Kasumi-1 (cell line): ENCODE measurements at places on chromosomes 3 and 15.
A peak's percentile ranks its signal among the peaks of the same experiment; 100 is the strongest.

GRCh38 chr15:29270976-29271375, 1.4 kb upstream of the NSMCE3 start:
- no peak for DNase-seq

DNA sequence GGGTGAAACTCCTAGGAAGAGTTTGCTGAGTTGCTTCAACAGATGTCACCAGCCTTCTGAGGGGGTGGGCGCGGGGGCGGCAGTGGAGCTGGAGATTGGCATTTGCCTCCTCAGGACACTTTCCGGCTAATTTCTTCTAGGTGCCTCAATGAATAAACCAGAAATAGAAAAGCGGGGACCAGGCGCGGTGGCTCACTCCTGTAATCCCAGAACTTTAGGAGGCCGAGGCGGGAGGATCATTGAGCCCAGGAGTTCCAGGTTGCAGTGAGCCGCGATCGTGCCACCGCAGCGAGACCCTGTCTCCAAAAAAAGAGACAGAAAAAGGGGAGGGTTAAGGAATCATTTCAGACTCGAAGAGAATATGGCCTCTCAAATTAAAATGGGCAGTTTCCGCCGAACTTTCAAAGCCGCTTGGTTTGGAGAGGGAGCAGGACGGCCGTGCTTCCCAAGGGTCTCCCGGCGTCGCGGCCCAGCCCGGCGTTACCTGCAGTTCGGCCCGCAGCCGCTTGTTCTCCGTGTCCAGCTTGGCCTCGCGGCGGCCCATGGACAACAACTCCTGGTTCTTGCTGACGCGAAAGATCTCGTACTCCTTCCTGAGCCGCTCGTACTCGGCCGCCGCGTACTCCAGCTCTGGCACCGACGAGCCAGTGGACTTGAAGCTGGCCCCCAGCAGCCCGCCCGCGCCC, 587 bp downstream of the NPHP3 start:
- DNase-seq, result peak; percentile 38

DNA sequence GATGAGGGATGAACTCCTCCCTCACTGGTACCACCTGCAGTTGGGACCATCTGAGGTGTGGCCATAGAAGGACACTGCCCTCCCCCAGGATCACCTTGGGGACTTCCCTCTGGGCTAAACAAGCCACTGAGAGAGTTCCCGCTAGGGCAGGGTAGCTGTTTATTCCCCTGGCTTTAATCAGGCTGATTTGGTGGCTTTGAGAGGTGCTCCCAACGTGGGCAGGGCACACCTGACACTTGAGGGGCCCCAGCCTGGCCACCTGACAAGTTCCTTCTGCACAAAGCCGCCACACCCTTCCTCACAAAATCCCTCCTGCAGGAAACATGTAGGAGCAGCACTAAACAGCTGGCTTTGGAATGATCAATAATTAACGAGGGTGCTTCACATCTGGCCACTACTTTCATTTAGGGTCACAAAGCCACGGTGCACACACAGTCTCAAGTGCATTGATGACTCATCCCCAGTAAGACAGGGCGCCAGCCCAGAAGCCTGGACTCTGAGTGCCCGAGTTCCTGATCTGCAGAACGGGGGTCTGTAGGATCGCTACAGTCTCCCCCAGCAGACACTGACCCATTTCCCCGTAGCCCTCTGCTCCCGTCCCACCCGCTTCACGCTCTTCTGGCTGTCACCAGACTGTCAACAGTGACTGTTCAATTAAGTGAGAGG, 75.1 kb downstream of the ATP10A start:
- no peak for DNase-seq

- DNase-seq, result no peak
Observed at GRCh38 chr15:28881600-28881999, 4.2 kb upstream of the APBA2 start.

- DNase-seq, result no peak
Observed at GRCh38 chr15:101078669-101079323, 159.6 kb downstream of the LRRK1 start.

DNA sequence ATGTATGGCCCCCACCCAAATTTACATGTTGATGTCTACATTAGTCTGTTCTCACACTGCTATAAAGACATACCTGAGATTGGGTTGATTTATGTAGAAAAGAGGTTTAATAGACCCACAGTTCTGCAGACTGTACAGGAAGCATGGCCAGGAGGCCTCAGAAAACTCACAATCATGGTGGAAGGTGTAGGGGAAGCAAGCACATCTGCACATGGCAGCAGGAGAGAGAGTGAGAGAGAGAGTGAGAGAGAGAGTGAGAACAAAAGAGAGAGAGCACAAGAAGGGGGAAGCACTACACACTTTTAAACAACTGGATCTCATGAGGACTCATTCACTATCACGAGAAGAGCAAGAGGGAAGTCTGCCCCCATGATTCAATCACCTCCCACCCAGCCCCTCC, 130.5 kb downstream of the XXYLT1 start:
- DNase-seq, result no peak

- no peak for DNase-seq
Observed at GRCh38 chr3:25775936-25776335, 7.3 kb downstream of the NGLY1 start.

GRCh38 chr3:11155341-11156025, 1.2 kb downstream of the HRH1 start:
- DNase-seq, result peak; percentile 60

DNA sequence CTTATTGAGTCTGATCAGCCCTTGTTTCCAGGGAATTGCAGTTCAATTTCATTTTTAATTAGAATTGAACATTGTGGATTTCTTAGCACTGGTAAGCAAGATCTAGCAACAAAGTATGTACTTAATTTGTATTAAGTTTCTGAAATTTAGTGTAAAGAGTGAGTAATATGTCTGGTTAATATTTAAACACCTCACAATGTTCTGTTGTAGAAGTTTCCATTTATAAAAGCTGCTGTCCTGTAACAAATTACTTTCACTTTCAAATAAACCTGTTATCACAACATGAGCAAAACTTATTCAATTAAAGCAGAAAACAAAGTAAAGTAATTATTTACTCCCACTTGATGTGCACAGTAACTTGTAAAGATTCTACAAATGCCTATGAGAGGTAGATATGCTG, 448.5 kb downstream of the NAALADL2 start:
- no peak for DNase-seq

DNA sequence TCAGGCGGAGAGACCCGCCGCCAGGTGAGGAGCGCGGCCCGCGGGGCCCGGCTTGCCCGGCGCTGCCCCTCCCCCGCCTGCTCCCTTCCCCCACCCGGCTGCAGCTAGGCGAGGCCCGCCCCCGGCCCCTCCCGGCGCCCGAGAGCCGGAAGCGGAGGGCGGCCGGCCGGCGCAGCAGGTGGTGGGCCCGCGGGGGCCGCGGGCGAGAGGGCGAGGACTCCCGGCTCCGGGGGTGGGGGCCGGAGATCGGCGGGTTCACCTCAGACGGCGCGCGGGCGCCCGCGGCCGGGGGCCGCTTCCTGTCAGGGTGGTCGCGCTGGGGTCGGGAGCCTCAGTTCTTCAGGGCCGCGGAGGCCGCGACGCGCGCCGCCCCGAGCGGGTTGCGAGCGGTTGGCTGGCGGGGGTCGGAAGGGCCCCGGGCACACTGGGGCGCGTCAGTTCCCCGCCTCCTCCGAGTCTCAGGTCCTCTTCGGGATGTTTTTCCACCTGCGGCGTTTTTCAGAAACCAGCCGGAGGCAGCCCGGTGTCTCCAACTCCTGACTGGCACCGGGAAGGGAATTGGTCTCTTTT, 395 bp downstream of the ZFAND6 start:
- peak; percentile 58 for DNase-seq

DNA sequence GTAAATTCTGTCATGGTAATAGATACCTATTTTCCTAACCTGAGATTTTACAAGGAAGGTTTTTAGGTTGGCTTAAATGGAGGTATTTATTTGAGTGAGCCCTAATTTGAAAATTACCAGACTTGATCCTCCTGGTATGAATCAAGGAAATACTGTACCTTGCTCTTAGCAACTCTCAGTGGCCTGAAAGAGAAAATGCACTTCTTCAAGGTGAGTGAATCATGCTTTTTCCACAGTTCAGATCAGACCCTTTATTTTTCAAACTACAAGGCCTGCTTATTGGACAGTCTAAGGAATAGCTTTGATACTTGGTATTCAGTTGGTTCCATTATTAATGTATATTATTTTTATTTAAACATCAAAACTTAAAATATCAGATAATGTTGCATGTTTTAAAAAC, 15.4 kb downstream of the FEM1B start:
- DNase-seq, result no peak

- no peak for DNase-seq
Observed at GRCh38 chr15:65244638-65245037, 33.4 kb upstream of the CILP start.

- DNase-seq, result peak; percentile 30
Observed at GRCh38 chr15:28125673-28126651, 26.8 kb upstream of the OCA2 start.

- no peak for DNase-seq
Observed at GRCh38 chr15:55893852-55894251, 99.6 kb downstream of the NEDD4 start.

DNA sequence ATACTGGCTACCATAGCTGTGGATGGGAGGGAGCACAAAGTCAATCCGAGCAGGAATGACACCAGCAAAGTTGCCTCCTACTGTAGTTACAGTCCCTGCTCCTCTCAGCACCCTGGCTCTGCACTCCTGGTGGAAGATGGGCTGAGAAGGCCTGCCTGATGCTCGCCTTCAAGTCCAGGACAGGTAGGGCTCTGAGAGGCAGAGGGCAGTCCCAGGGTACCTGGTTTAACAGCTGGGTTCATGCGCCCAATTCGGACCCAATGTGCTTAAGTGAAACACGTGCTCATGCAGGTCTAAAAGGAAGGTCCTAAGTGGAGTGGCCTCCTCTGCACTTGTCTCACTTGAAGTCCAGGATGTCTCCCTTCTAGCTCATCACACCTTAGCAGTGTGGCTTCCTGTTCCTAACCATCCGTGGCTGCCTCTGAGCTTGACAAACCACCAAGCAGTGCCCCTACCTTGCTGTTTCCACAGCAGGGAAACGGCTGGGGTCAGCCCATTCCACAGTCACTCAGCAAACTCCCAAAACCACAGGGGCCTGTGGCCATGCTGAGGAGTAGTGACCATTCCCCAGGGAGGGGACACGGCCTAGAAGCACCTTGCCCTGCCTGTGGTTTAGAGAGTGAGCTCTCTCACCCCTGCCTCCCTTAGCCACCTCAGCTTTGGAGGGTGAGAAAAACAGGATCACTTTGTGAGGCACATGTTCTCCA, 3.9 kb upstream of the MUSTN1 start:
- DNase-seq, result no peak

GRCh38 chr3:195715583-195716266, 5.1 kb upstream of the MUC20 start:
- DNase-seq, result no peak

- no peak for DNase-seq
Observed at GRCh38 chr3:172904711-172905373, 154.3 kb downstream of the ECT2 start.

- DNase-seq, result peak; percentile 88
Observed at GRCh38 chr3:61561374-61562041, at the start of gene PTPRG. Gene PTPRG, plus strand, starts transcription at chr3:61561571. Its CDS starts 717 bp downstream, at chr3:61562288.

DNA sequence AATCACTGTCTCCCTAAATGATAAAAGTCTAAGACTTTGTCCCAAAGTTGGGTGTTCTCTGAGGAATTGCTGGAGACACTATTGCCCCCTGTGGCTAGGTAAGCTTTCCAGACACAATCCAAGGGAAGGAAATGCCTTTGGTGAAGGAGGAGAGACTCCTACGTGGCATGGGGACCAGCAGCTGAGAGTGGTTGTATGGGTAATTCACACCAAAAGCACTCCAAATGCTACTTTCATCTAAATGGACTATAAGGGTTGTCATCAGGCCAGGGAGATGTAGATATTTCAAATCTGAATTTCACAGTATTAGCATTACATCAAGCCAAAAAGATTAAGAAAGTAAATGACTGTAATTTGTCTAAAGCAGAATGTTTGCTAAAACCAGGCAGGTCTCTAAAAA, 400.8 kb upstream of the THBS1 start:
- no peak for DNase-seq

DNA sequence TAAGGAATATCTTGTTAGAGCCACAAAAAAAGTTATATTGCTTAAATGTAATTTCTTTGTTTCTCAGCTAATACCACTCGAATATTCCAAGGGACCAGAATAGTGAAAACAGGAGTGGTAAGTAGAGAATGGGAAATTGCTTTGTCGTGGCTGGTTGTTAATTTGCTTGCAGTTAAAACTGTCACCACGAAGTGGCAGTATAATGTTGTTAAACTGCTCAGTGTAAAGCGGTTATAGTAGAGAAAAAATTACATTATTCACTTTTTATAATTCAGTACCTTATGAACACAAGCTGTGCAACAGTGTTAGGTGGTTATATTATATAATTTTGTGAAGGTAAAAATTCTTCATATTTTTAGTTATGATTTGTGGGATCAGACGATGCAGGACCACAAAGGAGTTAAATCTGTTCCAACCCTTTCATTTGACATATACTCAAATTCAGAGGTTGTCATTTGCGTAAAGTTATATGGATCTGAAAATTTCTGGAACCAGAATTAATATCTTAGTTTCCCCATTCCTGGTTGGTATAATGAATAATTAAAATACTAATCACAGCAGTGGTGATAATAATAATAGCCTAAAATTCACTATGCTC, 171.8 kb downstream of the FEZF2 start:
- DNase-seq, result peak; percentile 43
